ENCODE measurements at places on chromosomes 6 and 20.

DNA sequence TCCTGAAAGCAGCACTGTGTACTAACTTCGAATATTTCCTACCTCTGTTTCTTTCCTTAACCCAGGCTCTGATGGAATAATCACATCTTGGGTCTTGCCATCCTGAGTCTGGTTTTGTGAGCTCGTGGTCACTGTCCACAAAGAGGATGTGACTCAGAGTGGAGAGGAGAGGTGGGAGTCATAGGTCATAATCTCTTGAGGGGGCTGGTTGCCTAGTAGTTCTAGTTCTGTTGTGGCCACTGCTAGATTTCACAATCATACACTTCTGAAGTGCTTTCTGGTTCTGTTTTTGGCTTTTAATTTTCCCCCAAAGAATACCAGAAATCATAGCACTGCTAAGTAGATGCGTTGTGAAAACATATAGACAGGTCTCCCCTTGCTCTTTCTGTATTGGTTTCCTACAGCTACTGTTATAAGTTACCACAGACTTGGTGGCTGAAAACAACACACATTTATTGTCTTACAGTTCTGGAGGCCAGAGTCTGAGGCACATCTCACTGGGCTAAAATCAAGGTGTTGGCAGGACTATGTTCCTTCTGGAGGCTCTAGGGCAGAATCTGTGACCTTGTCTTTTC, 102.8 kb downstream of the NRSN1 start:
- DNase-seq = peak; percentile 90

DNA sequence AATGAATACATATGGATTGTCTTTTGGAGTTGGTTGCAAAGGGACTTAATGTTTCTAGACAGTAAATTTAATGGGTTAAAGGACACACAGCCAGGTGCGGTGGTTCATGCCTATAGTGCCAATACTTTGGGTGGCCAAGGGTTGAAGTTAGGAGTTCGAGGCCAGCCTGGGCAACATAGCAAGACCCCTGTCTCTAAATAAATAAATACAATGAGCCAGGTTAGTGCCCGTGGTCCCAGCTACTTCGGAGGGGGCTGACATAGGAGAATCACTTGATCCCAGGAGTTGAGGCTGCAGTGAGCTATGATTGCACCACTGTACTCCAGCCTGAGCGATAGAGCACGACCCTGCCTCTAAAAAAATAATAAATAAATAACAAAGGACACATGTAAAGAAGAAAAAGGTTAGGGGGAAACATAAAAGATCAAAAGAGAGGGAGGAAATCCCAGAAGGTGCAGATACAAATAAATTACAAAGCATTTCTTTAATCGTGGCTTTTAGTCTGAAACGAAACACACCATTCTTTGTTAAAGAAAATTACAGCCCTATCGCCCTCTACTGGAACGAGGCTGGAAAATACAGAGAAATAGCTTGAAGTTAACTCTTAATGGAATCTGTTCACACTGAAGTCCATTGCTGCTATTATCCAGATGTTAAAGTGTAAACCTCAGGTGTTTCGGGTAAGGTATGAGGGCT, 42.6 kb upstream of the SCML4 start:
- peak; percentile 38 for DNase-seq

GRCh38 chr6:55182016-55182650, 7.8 kb downstream of the HCRTR2 start:
- DNase-seq = peak; percentile 2

- DNase-seq = no peak
Observed at GRCh38 chr6:32092760-32093497, 16.2 kb downstream of the TNXB start.

- DNase-seq = no peak
Observed at GRCh38 chr6:96727144-96727543, 110.1 kb downstream of the GPR63 start.

DNA sequence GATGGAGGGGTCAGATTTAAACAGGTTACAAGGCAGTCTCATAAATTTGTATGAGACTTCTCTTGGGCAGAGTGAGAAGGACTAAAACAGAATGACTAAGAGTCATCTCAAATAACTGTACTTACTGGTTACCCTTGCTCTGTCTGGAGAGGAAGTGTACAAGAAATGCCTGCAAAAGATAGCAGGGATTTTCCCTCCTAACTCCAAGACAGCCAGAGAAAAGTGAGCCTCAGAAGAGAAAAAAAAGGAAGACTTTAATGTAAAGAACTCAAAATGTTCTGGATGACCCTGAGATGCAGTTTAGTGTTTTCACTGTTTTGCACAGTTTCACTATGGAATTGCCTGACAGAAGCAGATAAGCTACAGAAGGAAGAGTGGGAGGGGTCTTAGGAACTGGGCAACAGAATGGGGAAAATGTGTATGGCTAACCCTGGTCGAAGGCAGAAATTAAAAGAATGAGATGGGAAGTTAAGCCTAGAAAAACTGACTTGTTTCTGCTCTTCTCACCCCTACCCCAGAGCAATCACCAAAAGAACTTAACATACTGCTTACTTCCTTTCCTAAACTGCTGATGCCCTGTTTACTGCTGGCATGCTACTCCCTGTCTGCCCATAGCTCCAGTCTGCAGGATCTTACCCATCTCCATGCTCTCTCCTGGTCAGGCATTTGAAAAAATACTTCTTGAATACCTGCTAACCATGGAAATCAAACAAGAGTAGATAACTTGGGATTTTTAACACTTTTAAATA, 98.1 kb upstream of the MARCKS start:
- peak; percentile 85 for DNase-seq

DNA sequence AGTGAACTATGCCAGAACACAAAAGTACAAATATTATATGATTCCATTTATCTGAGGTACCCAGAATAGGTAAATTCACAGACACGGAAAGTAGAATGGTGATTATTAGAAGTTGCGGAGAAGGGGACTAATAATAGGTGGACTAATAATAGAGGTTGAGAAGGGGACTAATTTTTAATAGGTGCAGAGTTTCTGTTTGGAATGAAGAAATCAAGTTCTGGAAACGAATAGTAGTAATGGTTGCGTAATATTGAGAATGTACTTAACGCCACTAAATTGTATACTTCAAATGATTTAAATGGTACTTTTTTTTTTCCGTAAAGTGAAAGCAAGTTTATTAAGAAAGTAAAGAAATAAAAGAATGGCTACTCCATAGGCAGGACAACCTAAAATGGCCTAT, 33.2 kb downstream of the B4GALT5 start:
- DNase-seq = peak; percentile 74

- peak; percentile 38 for DNase-seq
Observed at GRCh38 chr6:42402184-42402583, 49.5 kb downstream of the TRERF1 start.

DNA sequence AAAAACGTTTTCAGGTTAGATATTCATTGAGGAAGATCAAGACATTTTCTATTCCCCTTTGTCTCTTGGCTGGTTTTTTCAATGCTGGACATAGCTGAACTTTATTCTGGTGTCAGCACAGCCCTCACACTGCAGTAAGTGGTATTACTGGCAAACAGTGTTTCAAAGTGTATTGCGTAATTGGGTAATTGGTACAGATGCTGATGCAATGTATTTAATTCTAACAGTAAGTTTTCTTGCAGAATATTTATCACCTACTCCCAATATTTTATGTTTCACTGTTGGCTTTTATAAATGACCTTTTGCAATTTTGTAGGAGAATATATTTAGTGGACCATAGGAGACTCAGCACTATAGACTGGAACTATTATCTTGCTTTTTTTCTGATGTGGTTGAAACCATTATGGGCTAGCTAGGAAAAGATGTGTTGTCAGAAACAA, 287.6 kb upstream of the SOX4 start:
- DNase-seq = peak; percentile 53

- DNase-seq = no peak
Observed at GRCh38 chr6:136076496-136076895, 173.6 kb downstream of the MTFR2 start.

DNA sequence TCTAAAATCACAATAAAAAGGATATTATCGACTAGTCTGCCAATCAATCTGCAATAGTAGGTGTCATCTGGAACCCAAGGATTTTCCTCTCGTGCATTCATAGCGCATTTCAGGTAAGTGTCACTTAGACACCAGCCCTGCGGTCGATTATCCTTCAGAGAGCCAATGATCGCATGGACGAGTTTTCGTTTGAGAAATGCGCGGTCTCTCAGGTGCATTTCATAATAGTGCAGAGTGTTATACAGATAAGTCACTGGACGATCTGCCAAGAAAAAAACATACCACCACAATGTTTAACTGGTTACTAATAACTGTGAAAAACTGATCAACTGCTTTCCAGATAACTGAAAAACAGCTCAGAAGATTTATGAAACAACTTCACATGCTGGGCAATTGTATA, 21.0 kb downstream of the ARG1 start:
- DNase-seq = no peak

DNA sequence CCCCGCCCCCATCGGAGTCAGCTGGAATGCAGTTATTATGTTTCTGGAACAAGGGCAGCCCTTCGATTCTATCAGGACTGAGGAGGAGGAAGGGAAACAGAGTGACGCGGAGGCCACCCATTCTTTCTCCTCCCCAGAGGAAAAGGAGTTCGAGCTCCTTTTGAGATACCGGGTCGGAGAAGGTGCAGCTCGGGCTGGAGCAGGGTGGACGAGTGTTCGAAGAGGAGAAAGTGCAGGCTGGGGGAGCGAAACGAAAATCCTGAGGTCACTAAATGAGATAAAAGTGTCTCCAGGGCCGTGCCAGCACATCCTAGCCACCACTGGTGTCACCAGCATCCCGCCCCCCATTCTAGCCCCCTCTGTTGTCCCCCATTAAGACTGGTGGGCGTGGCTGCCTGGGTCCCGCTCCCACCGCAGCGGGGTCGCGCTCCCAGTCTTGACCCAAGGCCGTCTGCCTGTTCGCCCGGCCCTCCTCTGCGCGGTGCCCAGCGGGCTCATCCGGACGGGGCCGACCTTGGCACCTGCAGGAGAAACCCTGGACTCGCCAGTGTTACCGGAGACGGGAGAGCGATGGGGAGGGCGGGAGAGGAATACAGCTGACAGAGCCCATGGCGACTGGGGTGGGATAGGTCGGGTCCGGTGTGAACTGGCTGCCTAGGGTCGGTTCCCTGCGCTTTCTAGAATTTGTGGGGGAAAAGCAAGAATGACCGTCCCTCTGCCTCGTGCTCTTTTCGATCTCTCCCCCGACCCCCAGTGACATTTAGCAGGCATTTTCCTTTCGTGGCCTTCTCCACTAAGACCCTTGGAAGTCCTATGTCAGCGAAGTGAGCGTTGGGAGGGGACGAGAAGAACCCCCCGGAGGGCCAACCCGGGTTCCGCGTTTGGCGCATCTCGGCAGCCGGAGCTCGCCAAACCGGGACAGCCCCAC, 16.2 kb downstream of the FOXA2 start:
- DNase-seq = no peak

- no peak for DNase-seq
Observed at GRCh38 chr6:106800379-106800778, 171.0 kb downstream of the QRSL1 start.

DNA sequence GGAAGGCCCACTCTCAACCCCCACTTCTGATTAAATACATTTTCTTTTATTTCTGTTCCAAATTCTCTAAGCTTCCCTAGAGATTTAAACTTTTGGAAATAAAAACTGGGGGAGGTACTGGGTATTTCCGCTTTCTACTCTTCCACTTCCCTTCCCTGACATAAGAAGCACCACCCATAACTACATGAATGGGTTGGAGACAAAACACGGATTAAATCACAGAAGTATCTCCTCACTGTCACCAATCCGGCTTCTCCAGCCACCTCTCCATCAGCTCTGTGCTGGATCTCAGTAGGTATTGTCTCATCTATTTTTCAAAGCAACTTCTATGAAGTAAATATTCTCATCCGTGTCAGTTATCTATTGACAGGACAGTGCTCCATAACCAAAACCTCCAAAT, 150.7 kb downstream of the TSHZ2 start:
- no peak for DNase-seq

GRCh38 chr20:45934046-45934585, 367 bp upstream of the PCIF1 start:
- peak; percentile 28 for DNase-seq

DNA sequence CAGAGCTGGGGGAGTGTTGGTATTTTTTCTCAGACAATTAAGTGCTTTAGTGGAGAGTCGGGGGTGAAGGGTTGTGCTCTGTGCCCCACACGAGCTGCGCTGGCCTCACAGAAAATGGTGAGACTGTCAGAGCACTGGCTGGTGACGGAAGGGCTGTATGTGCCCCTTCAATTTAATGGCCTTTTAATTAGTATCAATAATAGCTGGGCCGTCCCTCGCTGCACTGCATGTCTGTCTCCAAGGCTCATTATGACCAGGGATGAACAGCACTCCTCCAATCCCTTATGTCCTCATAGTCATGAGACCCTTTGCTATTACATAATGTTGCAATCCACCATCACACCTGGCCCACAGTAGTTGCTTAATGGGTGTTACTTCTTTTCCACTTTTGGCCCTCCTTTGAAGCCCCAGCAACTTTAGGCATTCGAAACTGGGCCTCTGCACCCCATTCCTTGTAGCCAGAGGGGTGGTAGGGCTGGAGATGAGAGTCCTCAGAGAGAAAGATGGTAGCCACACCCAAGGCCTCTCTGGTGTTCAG, 9.5 kb upstream of the RALY start:
- no peak for DNase-seq

DNA sequence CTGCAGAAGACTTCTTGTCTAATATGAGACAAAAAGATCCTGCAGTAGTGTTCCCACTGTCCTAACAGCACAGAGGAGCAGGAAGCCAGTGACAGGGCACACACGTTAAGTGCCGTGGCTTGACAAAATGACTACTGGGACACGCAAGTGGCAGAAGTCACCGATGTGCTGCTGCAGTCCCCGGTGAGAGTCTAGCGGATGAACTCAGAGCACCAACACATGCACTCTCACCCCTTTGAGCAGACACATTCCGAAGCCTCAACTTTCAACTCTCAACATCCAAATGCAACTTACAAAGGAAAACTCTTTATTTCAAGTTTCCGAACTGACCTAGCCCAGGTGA, 898 bp downstream of the LAMA4 start:
- DNase-seq = no peak

GRCh38 chr6:148249160-148249559, 93.5 kb upstream of the SASH1 start:
- no peak for DNase-seq

DNA sequence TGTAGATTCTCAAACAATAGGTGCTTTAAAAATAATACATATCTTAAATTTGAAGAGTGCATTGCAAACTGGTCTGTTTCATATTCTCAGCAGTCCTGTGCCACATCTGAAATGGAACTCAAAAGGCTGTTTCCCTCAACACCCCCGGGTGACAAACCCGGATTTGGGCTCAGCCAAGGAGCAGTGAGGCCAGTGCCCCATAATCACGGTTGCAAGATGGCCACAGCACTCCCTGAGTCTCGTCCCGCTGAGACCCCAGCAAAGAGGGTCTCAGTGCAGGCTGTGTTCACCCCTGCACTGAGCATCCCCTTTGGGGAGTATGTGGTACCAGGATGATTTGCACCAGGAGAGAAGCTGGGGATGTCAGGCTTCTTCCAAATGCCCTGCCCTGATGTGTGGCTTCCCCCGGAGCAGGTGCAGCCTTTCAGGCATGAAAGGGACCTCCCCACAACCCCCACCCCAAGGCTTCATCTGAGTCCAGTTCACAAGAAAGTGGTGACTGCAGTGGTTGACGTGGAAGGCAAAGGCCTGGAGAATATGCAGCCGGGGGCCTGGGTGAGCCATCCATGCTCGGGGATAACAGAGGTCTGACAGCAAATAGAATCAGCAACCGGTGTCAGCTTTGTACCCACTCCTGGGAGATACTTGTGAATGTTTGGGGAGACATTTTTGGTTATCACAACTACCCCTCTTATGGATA, 202.9 kb downstream of the SYNDIG1 start:
- no peak for DNase-seq

- DNase-seq = no peak
Observed at GRCh38 chr20:15921930-15922329, 651.3 kb downstream of the KIF16B start.

- DNase-seq = no peak
Observed at GRCh38 chr6:62914530-62914929, 296.7 kb upstream of the FKBP1C start.

All from suppressor macrophage treated with lipopolysaccharide for 4 hours (primary cell).